SW480 (cell line): ENCODE measurements at places on chromosomes 3 and 15.

GRCh38 chr3:101381809-101382208, 61.4 kb upstream of the IMPG2 start:
- peak; percentile 49 for DNase-seq

- peak; percentile 99 for DNase-seq
Observed at GRCh38 chr3:101676765-101677435, at the start of gene ZBTB11. Gene ZBTB11 (minus strand): TSS chr3:101677132. CDS start chr3:101676914, 218 bp downstream.

DNA sequence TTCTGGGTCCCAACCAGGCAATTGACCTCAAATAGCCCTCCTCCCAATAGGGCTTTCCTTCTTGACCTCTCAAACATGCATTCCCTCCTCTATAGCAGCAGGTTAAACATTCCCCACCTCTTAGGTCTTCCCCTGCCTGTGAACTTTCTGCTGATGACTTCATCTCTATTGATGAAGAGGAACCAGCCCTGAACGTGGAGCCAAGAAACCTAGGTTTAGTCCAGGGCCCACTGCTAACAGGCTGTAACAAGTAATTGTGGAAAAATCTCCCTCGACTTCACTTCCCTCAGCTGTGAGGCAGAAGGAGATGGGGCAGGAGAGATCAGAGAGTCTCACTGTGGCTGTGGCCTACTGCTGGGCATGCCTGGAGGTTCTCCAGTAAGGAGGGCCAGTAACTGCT, 24.7 kb downstream of the ILDR1 start:
- DNase-seq = no peak

DNA sequence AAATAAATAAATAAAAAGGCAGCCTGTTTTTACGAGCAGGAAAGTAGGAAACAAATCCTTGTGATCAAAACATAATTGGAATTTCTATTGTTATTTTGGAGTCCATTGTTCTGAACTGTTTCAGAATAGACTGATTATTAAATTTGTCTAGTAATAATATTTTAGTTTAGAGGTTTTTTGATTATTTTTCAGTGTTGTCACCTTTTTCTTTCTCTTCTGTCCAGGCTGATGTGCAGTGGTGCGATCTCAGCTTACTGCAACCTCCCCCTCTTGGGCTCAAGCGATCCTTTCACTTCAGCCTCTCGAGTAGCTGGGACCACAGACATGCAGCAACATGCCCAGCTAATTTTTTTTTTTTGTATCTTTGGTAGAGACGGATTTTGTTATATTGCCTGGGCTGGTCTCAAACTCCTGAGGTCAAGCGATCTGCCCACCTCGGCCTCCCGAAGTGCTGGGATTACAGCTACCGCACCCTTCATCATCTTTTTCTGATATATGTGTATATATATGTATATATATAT, 38.0 kb downstream of the KAT2B start:
- no peak for DNase-seq

- no peak for DNase-seq
Observed at GRCh38 chr3:183954875-183955274, 62.8 kb downstream of the ABCC5 start.

- DNase-seq = peak; percentile 8
Observed at GRCh38 chr3:128343287-128344051, 123.2 kb downstream of the DNAJB8 start.

- DNase-seq = no peak
Observed at GRCh38 chr15:25248583-25249235, 190.1 kb downstream of the UBE3A start.
